AG04450 (cell line): ENCODE measurements at places on chromosomes 16 and 17.

GRCh38 chr17:13537871-13538643, 63.7 kb downstream of the HS3ST3A1 start:
- no peak for DNase-seq

GRCh38 chr17:50948711-50949110, 82.6 kb upstream of the TOB1 start:
- DNase-seq, result no peak

GRCh38 chr16:85484347-85485300, 128.5 kb upstream of the GSE1 start:
- DNase-seq, result no peak

DNA sequence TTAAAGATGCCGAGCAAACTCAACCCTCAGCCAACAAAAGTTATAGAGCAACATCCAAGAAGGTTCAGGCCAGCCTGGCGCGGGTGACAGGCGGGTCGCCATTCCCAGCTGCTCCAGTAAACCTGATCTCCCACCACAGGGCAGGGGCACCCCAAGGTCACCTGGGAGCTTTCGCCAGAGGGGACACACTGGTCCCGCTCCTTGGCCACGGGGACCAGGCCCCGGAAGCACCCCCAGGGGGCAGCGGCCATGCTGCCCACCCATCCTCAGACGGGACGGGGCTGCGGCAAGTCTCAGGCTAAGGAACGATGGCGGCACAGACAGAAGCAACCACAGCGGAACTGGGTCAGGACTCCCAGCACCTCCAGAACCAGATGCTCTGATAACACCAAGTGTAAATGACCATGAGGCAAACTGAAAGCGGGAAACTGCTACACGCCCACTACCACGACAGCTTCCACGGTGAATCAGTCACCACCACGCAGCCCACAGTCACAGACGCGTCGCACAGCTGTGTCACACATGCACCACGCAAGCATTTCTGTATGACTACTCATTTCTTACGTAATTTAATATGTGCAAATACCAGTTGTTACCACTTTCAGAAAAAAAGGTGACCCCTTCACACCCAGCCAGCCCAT, 14.1 kb upstream of the CCDC154 start:
- no peak for DNase-seq

DNA sequence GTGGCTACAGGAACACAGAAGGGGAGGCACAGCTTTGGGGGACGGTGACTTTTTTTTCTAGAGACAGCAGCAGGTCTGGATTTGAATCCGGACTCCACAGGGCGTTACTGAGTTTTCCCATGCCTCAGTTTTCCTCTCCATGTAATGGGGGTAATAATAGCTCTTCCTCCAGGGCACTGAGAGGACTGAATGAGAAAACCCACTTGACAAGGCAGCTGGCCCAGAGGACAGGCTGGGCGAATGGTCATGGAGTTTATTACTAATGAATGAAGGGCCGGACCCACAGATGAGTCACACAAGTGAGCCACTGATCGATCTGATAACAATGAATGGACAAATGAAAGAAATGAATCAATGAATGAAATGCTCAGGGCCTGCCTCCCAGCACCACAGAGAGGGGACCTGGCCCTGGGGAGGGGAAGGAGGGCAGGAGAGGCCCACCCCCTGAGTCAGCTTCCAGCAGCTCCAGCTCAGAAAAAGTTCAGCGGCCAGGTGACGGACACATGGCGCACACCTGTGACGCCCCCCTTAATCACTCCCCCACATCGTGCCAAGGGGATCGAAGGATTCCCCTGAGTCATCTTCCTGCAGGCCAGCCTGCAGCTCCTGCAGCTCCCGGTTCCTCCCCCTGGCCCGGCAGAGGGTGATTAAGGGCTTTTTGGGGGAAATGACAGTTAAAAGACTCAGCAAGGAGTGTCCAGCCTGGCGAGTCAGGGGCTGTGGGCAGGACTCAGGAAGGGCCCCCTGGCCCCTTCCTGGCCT, 54.3 kb downstream of the SOCS1 start:
- peak; percentile 59 for DNase-seq

DNA sequence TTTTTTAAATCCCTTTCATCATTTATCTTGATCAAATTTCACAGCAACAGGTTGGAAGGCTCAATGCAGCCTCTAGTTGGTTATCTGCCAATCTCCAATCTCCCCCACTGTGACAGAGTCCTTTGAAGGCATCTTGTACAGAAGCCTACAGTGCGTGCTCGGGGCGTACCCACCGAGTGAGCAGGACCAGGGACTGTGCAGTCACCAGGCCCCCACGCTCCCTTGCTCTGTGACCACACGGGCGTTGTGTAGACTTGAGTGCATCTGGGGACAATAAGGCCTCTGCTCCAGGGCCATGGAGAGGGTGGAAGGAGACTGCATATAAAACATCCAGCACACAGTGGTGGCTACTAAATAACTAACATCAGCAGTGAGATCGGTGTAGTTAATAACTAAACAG, 63.4 kb downstream of the GTF3C1 start:
- DNase-seq, result no peak

DNA sequence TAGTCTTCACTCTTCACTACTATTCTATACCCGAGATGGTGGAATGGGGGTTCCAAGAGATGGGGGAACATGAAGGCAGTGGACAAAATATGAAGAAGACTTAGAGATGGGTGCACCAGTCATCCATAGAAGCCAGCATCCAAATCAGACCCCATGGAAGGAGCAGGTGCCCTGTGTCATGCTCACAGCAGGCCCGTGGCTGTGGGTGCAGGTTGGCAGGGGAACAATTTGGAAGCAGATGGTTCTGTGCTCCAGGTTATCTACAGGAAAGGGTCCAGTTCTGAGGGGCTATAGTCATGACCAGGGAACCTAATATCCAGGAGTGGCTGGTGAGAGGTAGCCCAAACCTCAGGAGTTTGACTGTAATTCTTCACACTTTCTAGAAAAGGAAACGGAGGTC, 9.6 kb upstream of the LPCAT2 start:
- DNase-seq, result no peak

DNA sequence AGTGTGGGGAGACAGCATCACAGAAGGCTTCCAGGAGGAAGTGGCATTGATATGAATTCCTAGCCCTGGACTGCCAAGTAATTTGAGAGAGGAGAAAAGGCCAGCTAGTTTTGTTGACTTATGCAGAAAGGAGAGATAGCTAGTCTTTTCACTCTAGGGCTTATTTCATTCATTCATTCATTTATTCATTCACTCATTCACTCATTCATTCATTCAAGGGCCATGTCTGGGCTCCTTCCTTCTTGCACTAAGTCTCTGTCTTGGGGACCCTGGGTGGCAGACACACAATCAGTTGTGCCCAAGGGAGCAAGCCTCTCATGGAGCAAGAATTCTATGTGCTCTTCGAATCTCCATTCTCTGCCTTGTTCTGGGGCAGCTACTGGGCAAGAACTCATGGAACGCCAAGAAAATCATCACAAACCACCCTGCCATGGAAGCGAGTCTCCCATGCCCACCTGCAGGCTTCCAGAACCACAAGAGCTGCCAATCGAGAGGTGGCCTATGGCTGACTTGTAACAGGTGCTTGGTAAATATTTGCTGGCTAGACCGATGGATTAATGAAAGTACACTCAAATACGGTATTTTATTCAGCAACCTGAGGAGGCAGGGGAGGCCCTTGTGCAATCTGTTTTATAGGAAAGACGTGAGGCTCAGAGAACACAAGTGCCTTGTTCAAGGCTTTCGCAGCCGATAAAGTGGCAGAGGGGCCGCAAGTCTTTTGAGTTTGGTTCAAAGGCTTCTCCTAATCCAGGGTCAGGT, 223.6 kb downstream of the XYLT1 start:
- DNase-seq, result no peak

DNA sequence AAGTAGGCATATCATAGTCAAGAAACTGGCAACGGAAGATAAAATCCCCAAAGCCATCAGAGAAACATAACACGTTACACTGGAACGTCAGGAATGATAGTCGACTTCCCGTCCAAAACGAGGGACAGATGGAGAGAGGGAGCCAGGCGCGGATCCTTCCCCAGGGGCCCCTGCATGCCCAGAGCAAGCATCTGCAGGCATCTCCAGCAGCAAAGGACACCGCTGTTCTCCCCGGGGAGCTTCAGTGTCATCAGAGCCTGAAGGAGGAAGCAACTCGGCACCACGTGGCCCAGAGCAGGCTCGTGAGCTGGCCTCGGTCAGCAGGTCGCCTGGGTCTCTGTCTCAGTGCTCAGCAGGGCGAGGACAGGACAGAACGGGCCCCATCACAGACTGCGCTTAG, 50.1 kb downstream of the LMF1 start:
- no peak for DNase-seq

DNA sequence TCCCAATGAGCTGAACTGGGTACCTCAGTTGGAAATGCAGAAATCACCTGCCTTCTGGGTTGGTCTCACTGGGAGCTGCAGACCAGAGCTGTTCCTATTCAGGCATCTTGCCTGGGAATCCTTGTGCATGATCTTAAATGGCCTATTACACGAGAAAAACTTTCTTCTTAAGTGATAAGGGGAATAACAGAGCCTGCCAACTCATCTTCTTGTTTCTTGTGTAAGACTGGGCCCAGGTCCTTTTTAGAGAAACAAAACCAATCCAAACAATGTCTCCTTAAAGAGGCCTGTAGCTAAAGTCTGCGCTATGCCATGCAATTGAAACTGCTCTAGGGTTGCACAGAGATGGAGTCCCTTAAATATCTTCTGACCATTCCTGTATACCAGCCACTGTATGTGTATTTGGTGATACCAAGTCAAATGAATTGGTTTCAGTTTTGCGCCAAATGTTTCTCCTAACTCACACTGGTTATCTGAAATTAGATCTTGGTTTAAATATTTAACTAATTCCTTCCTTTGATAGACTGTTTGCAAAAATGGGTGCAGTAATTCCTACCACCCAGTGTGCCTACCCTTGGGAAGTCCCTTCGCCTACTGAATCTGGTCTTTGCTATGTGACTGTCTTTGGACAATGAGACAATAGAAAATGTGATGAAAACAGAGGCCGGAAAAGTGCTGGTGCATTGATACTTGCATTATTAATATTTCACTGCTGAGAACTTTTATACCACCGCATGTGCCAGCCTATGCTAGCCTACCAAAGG, 6.5 kb upstream of the CCL23 start:
- no peak for DNase-seq

GRCh38 chr17:49555495-49556222, 20.0 kb upstream of the NXPH3 start:
- DNase-seq, result no peak

DNA sequence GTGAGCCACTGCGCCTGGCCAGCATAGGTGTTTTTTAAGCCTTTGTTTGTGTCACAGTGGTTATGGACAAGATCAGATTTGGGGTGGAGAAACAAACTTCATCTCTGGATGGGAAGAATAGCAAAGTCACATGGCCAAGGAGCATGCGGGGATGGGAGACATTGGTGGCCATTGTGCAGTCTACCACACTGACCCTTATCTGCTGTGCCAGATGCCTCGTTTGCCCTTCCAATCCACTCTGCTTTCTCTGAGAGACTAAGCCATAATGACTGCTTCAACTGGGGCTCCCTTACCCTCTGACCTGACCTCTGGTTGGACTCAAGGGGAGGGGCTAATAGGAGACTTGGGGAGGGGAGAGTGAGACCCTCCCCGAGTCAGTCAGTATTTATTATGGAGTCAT, 166.8 kb downstream of the PRKCB start:
- no peak for DNase-seq

GRCh38 chr17:38725066-38725465, 5.1 kb upstream of the CISD3 start:
- DNase-seq, result no peak

DNA sequence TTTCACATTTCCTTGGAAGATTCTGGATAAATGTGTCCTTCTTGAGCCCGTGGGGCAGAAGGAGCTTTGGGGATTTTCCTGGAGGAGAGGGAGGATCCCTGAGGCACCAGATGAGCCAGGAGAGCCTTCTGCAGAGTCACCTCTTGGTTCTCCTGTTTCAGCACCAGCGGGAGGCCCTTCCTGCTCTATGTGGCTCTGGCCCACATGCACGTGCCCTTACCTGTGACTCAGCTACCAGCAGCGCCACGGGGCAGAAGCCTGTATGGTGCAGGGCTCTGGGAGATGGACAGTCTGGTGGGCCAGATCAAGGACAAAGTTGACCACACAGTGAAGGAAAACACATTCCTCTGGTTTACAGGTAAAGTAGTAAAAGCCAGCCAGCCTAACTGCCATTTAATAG, 77.1 kb downstream of the ARSG start:
- DNase-seq, result no peak

- no peak for DNase-seq
Observed at GRCh38 chr16:88697831-88698615, 8.2 kb downstream of the RNF166 start.

- no peak for DNase-seq
Observed at GRCh38 chr16:60091071-60091470, 1357.0 kb upstream of the GOT2 start.

DNA sequence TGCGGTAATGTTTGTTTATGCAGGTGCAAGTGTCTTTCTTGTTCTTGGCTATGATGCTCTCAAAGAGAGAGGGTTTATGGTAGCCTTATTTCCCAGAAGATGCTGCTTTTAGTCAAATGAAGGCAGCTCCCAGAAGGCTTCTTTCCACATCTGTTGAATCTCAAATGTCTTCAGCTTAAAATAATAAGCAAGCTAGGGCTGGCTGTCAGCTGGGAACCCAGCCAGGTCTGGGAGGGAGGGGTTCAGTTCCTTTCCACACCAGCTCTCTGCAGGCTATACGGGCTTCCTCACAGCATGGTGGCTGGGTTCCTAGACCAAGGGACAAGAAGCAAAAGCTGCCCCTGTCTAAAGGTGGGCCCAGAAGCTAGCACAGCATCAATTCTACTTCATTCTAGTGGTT, 47.4 kb upstream of the ATF7IP2 start:
- DNase-seq, result no peak

DNA sequence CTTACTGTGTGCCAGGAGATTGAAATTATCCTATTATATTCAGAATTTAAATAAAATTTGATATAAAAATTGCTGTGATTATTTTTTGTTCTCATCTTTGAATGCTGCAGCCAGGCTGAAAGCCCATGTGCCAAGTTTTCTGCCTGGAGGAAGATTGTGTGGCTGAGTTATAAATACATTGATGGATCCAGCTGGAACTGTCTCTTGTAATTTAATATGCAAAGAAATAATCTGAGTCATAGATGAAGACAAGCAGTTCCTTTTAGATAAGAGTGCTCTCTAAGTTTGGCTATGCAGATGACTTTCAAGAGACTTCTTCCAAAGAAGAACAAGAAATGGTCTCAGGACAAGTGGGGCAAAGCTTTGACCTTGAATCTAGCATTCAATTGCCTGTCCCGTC, 871.0 kb downstream of the CDH11 start:
- no peak for DNase-seq

DNA sequence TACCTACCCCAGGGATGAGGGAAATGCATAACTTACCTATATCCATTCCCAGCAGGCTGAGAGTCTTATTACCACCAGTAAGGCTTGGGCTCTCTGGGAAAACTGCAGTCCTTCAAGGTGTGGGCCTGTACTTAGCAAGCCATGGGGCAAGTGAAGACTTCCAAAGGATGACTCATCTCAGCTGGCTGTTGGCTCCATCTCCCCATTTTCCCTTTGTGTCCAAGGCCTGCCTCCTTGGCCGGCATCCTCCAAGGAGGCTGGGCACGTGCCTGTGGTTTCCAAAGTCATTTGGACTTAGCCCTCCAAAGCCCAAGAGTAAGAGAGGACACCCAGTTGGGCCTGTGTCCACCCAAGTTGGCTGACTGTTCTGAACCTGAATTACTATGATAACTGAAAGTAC, 89.8 kb downstream of the TMEM100 start:
- DNase-seq, result no peak
